Glomerular endothelial cell (primary cell): ENCODE measurements at places on chromosomes 11 and 22. TPM values are rescaled to one million over a fixed set of nuclear protein-coding genes. Genes with fewer than 3 reads are reported as not detected.
A peak's percentile ranks its signal among the peaks of the same experiment; 100 is the strongest.

Gene HSD17B12
- 53.1 and 63.8 TPM in 2 replicates for total RNA-seq

Gene ARVCF
- total RNA-seq: 152 and 191 TPM in 2 replicates

Gene MRTFA
- 64.6 and 91.6 TPM in 2 replicates for total RNA-seq

Gene ALKBH3
- total RNA-seq: 31.2 and 31.6 TPM in 2 replicates

Gene CNTN5
- total RNA-seq: not detected in 2 replicates

Gene OR5A1
- not detected in 2 replicates for total RNA-seq

Gene XKR3
- total RNA-seq: not detected in 2 replicates

Gene TTC9C
- total RNA-seq: 34.9 and 35.2 TPM in 2 replicates

Gene MAFF
- 91.0 and 119 TPM in 2 replicates for total RNA-seq

Gene MEI1
- total RNA-seq: 0.34 and 0.64 TPM in 2 replicates

Gene CYB5R2
- 2.4 and 3.2 TPM in 2 replicates for total RNA-seq

Gene PDXP
- 15.5 and 19.7 TPM in 2 replicates for total RNA-seq

Gene TNNT3
- total RNA-seq: not detected in 2 replicates

Gene PRG3
- total RNA-seq: not detected in 2 replicates

Gene NPAS4
- not detected in 2 replicates for total RNA-seq

Gene MMP11
- total RNA-seq: 17.9 and 21.2 TPM in 2 replicates

- peak; percentile 44 for DNase-seq
Observed at GRCh38 chr22:45159652-45160462, 3.9 kb upstream of the NUP50 start.

- DNase-seq: no peak
Observed at GRCh38 chr11:100512475-100512874, 174.6 kb upstream of the ARHGAP42 start.

- DNase-seq: no peak
Observed at GRCh38 chr22:46612904-46613605, 7.1 kb upstream of the GRAMD4 start.

GRCh38 chr11:132072858-132073211, 702.4 kb downstream of the NTM start:
- DNase-seq: no peak

- no peak for DNase-seq
Observed at GRCh38 chr11:73267122-73267846, 4.9 kb upstream of the P2RY6 start.

GRCh38 chr11:44329472-44330230, 19.7 kb upstream of the ALX4 start:
- DNase-seq: no peak

DNA sequence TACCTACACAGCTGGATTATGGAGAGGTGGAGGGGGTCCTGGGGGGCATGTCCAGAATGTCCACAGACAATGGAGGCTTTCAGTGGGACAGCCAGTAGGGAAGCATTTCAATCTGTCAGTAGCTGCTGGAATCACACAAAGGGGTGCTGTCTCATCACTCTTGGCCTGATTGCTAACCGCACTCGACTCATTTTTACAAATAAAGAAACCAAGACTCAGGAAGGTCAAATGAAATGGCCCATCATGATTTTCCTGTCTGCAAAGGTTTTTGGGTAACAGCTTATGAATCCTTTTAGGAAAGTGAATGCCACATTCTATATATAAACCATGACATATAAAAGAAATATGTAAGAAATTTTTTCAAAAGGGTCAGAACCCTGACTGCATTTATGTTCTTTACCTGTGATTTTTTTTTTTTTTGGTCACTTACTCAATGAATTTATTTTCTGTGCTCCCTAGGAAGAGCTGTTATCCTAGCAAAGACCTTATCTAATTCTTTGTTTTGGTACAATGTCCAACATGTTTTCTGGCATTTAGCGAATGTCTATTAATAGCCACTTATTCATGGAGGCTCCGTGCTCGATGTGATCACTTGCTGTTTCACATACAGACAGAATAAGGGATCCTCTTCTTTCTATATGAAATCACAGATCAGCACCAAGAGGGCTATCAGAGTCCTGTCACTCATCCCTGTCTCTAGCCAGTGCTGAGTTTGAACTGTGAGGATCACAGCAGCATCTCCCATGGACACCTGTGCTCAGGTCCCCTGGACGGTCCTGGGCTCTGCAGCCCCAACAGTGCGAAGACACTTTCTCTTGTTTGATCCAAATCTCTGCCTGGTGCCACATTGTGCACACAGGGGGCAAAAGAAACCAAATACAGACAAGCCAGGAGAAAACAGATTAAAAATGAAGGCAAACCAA, 979.7 kb downstream of the NTM start:
- DNase-seq: no peak

GRCh38 chr11:128457874-128458273, 129.5 kb downstream of the ETS1 start:
- DNase-seq: no peak

GRCh38 chr11:84212468-84213390, 926.6 kb upstream of the CCDC90B start:
- DNase-seq: no peak

DNA sequence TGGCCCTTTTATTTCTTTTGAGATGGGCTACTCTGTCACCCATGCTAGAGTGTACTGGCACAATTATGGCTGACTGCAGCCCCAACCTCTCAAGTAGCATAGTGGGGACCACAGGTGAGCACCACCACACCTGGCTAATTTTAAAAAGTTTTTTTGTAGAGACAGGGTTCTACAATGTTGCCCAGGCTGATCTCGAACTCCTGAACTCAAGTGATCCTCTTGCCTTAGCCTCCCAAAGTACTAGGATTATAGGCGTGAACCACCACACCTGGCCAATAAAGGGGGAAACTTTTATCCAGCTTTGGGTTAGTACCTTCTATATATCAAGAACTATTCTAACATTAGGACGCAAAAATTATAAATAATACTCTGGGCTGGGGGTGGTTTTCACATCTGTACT, 52.1 kb downstream of the MAPK1 start:
- no peak for DNase-seq

GRCh38 chr11:60871378-60872061, 4.2 kb downstream of the ZP1 start:
- DNase-seq: no peak

DNA sequence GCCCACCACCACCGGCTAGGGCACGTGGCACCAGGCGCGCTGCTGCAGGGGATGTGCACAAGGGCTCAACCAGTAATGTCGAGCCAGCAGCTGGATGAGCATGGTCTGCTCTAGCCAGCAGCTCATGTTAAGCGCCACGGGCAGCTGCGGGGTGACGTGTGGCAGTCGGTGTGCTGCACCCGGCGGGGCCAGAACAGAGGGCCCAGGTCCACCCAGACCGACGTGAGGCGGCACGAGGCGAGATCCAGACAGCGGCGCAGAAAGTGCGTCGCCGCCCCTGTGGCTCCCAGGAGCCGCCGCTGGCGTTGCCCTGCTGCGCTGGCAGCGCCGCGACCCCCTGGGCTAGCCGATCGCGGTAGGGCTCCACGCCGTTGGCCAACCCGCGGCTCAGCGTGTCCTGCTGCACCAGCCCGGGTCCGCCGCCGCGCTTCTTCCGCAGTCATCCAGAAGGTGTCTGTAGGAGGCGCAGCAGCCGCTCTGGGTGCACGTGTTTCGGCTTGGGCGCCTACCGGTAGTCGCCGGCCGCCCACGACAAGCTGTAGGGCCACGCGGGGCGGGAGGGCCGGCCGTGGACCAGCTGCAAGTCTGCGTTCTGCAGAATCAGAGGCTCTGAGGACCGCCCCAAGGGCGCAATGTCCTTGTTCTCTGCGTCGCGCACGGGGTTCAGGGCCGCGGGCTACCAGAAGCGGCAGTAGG, 4.6 kb upstream of the GALR3 start:
- DNase-seq: no peak

DNA sequence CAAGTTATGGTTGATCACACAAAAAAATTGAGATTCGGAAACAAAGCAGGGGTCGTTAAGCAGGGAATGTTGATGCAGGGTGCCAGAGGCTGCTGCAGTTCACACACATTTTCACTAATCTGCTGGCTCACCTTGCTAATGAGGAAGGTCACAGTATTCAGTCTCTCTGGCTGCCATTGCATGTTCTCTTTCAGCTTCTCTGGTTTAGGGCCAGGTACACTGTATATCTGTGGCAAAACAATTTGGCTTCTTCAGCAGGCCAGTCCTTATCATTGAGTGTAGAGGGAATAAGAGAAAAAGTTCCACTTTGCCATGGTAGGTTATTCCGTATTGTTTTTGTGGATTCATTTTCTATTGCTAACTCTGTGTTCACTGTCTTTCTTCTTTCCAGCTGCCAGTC, 283.7 kb upstream of the ANO3 start:
- no peak for DNase-seq

DNA sequence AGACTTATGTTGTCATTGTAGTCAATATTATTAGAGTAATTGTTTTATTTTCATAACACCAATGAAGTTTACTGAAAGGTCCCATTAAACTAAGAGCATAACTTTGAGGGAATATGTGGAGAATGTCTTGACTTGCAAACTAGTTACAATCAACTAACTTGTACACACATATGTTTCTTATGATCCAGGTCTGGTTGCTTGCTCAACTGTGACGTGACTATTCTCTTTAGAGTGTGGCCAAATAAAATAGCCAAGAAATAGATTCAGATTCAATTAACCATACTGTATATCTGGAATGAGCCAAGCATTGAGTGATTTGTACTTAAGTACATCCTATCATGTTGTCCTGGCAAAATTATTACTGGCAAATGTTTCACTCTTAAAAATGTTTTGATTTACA, 101.7 kb downstream of the METTL15 start:
- no peak for DNase-seq

GRCh38 chr11:31499576-31500178, 9.7 kb downstream of the IMMP1L start:
- no peak for DNase-seq

DNA sequence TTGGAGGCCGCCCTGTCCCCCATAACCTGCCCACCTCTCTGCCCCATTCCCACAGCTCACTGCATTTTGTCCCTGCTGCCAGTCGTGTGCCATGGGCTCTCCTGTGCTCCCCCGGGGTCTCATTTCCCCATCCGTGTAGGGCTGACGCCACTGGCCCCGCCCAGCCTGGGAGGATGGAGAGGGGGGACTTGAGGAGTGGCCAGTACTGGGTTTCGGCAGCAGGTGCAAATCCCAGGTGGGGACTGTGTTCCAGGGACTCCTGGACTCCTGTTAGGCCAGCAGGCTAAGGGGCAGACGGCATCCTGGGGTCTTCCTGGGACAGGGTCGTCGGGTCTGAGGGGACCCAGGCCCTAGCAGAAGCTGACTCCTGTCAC, 1.2 kb upstream of the MYO7A start:
- no peak for DNase-seq

GRCh38 chr11:88535266-88535665, 197.7 kb upstream of the CTSC start:
- DNase-seq: no peak

GRCh38 chr11:94171693-94172440, 43.2 kb downstream of the PANX1 start:
- no peak for DNase-seq

- DNase-seq: no peak
Observed at GRCh38 chr11:34356576-34356912, 1.3 kb downstream of the ABTB2 start.

GRCh38 chr11:134573857-134574256, 161.8 kb upstream of the B3GAT1 start:
- DNase-seq: no peak

DNA sequence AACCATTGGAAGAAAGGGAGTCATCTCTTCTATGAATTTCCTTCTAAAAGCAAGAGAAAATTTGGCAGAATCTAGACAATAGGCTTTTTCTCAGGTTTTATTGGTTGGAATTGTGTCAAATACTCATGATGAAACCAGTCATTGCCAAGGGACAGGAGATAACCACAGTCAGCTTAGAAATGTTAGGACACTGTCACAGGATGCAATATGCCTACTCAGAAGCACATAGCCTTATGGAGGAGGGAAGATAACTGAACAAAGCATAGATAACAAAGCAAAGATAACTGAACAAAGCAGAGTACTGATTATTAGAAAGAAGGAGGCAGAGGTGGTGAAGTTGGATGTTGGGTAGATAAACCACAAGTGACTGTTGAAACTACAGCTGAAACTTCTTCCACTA, 303.5 kb upstream of the PDGFD start:
- DNase-seq: no peak

DNA sequence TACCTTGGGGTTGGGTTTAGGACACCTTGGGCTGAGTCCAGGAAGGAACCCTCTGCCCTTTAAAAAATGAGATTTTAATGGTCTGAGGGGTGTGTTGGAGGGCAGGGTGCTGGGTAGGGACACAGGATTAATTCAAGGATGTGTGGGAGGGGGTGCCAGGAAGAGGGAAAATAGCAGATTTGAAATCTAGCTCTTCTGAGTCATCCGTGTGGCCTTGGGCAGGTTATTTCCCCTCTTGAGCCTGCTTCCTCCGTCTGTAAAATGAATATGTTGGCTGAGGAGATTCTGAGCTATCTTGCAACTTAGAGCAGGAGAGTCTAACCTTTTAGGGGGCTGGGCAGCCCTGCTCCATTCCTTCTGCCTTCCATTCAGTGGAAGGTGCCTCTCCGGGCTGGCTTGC, 3.0 kb downstream of the TSPAN18 start:
- DNase-seq: no peak

DNA sequence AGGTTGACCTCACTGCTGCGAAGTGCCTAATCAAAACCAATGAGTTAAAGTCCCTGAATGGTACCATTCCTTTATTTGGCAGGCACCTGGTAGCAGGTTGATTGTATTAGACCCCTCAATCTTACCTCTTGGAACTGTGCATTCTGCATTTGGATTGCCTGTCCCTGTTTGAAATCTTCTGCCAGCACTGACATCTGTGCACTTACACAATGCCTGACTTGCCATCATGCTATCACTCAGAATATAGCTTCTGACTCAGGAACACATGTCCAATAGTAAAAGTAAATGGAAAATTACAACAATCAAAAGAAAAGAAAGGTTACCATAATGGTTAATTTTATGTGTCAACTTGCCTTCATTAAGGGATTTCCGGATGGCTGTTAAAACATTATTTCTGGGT, 366.0 kb upstream of the PDGFD start:
- no peak for DNase-seq

- DNase-seq: no peak
Observed at GRCh38 chr22:30308093-30308492, 18.6 kb downstream of the TBC1D10A start.

- DNase-seq: no peak
Observed at GRCh38 chr11:127458561-127458960, 458.0 kb upstream of the KIRREL3 start.

GRCh38 chr22:38423512-38424503, 31.2 kb downstream of the KCNJ4 start:
- DNase-seq: no peak

DNA sequence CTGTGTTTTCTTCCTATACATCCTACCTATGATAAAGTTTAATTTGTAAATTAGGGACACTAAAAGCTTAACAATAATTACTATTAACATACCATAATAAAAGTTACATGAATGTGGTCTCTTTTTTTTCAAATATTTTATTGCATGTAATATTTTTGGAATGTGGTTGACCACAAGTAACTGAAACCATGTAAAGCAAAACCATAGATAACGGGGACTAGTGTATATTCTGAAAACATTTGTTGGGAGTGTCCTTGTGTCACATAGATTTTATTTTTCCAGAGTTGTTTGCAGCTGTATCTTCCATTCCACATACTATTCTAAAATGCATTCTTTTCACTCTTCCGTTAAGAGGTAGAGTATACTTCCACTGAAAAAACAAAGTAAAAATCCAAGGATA, 200.4 kb downstream of the KIF18A start:
- DNase-seq: no peak

- no peak for DNase-seq
Observed at GRCh38 chr11:73439002-73439843, 63.0 kb downstream of the RELT start.

- DNase-seq: no peak
Observed at GRCh38 chr11:65864706-65865471, 4.7 kb downstream of the MUS81 start.
